ENCODE measurements at places on chromosomes 12 and 14.
A peak's percentile ranks its signal among the peaks of the same experiment; 100 is the strongest.

GRCh38 chr12:131747276-131748177 is 36.6 kb downstream of the SFSWAP start:
- H3K4me1 ChIP-seq: no peaks in the 10 kb centered on the region
- DNase-seq: no peak

DNA sequence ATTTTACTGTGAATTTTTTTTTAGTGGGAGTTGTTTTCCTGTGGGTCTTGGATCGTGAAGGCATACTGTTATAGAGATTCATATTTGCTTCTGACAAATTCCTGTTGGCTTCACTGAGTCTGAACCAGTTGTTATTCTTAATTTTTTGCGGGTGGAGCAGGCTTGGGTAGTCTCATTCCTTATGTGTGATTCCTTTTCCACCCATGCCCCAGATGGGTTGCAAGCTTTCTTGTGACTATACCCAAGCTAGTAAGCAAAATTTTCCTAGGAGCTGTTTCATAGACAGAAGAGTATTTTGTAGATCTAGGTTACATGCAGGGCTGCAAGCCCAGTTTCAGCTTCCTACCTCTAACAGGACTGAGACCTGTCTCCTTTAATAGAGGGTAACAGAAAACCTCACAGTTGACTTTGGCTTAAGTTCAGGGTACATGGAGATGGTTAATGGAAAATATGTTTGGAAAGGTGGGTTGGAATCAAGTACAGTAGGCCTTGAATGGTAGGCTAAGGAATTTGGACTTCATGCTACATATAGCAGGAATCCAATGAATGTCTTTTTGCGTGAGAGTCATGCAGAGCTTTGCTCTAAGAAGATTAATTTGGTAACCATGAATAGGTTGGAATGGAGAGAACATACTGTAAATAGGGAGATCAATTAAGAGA is 29.0 kb downstream of the TRMT5 start:
- H3K36me3 ChIP-seq: no peaks in the 10 kb centered on the region
- H3K4me3 ChIP-seq: no peak overlapping the region
- no peak for DNase-seq

DNA sequence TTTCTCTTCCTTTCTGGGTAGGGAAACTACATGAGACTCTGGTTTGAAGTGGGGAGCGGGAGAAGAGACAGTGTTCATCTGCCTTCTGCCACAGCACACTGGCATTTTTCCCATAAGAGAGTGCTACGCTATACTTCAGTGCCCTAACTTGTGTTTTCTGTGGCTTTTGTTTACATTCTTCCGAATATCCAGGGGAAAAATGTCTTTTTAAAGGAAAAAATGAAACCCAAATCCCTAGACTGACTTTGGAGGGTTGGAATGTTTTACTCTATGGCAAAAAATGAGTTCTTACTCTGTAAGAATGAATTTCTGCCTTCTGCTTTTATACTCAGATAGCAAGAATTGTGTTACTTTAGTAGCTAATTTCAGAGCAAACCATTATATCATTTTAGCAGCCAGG is 88.1 kb upstream of the TMEM263 start:
- peaks cover 16% of the 10 kb centered on the region for H3K4me1 ChIP-seq
- no peak overlapping the region for H3K4me3 ChIP-seq
- H3K27ac ChIP-seq: no peak overlapping the region
- no peaks in the 10 kb centered on the region for H3K36me3 ChIP-seq

DNA sequence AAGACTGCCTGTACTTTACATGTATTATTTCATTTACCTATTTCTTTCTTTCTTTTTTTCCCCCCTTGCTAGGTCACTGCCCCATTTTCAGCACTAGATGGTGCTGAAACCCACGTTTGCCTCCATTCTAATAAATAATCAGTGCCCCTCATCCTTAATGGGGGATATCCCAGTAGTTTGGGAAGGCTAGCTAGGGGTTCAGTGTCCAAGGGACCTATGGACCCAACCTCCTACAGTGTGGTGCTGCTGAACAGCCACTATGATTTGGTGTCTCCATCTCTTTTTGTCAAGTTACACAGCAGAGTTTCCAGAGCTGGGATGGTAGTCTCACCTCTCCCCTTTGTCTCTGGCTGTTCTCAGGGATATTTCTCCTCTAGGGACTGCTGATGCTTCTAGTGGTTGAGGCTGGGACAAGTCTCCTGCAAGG is 6.5 kb upstream of the HCFC2 start:
- no peaks in the 10 kb centered on the region for H3K27me3 ChIP-seq
- H3K4me3 ChIP-seq: no peak overlapping the region
- DNase-seq: no peak

DNA sequence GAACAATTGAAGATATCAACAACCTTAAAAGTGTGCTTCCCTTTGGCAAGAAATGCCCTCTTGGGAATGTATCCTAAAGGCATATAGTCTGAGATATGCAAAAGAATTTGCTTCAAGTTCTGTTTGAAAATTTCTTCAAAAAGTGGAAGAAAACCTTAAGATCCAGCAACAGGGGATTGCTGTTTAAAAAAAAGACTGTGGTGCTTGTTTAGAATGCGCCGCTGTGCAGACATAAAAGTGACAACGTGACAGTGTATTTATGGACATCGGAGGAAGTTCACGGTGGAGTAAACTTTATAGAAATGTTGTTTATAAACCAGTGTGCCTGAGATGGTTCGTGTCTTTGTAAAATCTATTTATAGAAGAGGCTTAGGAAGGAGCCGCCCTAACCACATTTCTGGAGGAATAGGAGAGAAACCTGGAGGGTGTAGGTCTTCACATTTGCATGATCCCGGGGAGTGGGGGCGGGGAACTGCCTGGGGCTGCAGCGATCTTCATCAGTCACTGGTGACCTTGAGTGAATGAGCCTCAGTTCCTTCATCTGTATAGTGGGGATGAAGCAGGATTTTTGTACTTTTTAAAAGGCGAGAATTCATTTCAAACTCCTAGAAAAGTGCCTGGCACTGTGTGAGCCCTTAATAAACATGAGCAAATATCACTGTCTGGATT is 27.5 kb downstream of the ADGRD1 start:
- H3K27me3 ChIP-seq: no peaks in the 10 kb centered on the region
- H3K36me3 ChIP-seq: no peaks in the 10 kb centered on the region
- no peaks in the 10 kb centered on the region for H3K4me1 ChIP-seq
- no peak overlapping the region for H3K27ac ChIP-seq
- no peak overlapping the region for H3K4me3 ChIP-seq

- no peak overlapping the region for H3K4me3 ChIP-seq
- DNase-seq: no peak
- no peaks in the 10 kb centered on the region for H3K36me3 ChIP-seq
- H3K27ac ChIP-seq: peak overlapping the region; percentile 98
- H3K4me1 ChIP-seq: no peaks in the 10 kb centered on the region
Measured at GRCh38 chr12:53978477-53979356, 4.0 kb upstream of the HOTAIR start.

GRCh38 chr14:101954501-101954900 is 9.9 kb upstream of the DYNC1H1 start:
- H3K27ac ChIP-seq: no peak overlapping the region
- no peaks in the 10 kb centered on the region for H3K36me3 ChIP-seq
- no peak overlapping the region for H3K4me3 ChIP-seq
- H3K4me1 ChIP-seq: peaks cover 1% of the 10 kb centered on the region
- H3K27me3 ChIP-seq: no peaks in the 10 kb centered on the region
- DNase-seq: peak; percentile 34

DNA sequence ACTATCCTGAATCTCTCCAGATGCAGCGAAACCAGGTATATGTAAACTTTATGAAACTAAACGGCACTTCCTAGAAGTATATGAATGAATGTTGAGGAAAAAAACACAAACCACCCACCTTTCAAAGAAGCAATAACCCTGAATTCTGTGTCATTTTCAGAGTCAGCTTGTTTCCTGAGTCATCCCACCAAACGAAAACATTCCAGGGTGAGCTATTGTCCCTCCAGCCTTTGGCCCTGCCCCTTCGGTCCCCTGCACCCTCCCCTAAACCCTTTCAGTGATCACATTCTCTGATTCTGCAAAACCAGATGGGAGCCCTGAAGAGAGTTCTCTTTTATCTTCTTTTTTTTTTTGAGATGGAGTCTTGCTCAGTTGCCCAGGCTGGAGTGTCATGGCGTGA is 202.6 kb upstream of the ALG10B start:
- no peaks in the 10 kb centered on the region for H3K36me3 ChIP-seq
- H3K27ac ChIP-seq: no peak overlapping the region
- H3K4me3 ChIP-seq: no peak overlapping the region
- H3K4me1 ChIP-seq: no peaks in the 10 kb centered on the region
- H3K27me3 ChIP-seq: no peaks in the 10 kb centered on the region

GRCh38 chr14:99267381-99267780 is 4.6 kb downstream of the BCL11B start:
- H3K27me3 ChIP-seq: no peaks in the 10 kb centered on the region
- no peak overlapping the region for H3K4me3 ChIP-seq
- DNase-seq: no peak
- H3K4me1 ChIP-seq: peaks cover 20% of the 10 kb centered on the region
- H3K27ac ChIP-seq: no peak overlapping the region

DNA sequence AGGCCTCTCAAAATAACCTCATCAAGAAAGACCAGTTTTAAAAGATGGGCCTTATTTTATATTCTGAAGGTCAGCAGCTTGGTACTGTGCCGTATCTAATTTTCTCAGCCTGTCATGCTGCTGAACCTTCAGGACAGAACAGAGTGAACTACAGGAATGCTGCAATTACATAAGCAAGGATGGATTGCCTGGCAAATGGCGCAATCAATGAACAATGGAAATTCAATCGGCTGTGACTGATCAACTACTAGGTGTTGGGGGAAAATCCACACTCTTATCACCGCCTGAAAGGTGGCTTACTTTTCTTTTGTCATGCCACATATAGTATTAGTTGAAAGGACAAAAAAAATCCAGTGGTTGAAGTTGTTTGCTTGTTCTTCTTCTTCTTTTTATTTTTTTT is 8.5 kb downstream of the ACSS3 start:
- no peaks in the 10 kb centered on the region for H3K27me3 ChIP-seq
- H3K36me3 ChIP-seq: no peaks in the 10 kb centered on the region
- no peak for DNase-seq

DNA sequence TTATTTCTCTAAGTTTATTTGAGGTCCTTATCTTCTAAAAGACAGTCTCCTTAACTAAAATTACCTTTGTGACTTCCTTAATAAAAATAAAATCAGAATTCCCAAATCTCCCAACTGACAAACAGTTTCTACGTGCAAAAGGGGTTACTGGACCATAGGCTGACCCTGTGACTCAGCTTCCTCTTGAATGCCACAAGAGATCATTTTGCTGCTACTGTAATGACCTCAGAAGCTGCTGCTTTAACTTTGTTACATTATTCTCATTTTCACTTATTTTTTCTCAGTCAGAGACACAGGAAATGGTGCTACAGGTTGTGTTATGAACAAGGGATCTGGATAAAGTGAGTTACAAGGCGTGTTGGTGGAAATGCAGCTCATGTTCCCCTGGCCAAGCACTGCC is 132.2 kb upstream of the TMTC2 start:
- H3K4me1 ChIP-seq: no peaks in the 10 kb centered on the region
- H3K27ac ChIP-seq: no peak overlapping the region
- DNase-seq: no peak
- H3K4me3 ChIP-seq: no peak overlapping the region
- H3K27me3 ChIP-seq: no peaks in the 10 kb centered on the region
- H3K36me3 ChIP-seq: no peaks in the 10 kb centered on the region

GRCh38 chr12:69509904-69510827 is 40.0 kb downstream of the FRS2 start:
- no peak overlapping the region for H3K27ac ChIP-seq
- no peak overlapping the region for H3K4me3 ChIP-seq
- no peaks in the 10 kb centered on the region for H3K36me3 ChIP-seq
- H3K4me1 ChIP-seq: no peaks in the 10 kb centered on the region

GRCh38 chr12:89225401-89225800 is 126.9 kb downstream of the DUSP6 start:
- H3K4me3 ChIP-seq: no peak overlapping the region
- no peak for DNase-seq
- H3K36me3 ChIP-seq: no peaks in the 10 kb centered on the region
- peak overlapping the region; percentile 7 for H3K27ac ChIP-seq
